ENCODE measurements at places on chromosomes 1 and 21.

GRCh38 chr21:33443194-33443593 is 36.6 kb downstream of the TMEM50B start:
- DNase-seq, result no peak

GRCh38 chr1:229432905-229433304 is 989 bp downstream of the ACTA1 start:
- no peak for DNase-seq

DNA sequence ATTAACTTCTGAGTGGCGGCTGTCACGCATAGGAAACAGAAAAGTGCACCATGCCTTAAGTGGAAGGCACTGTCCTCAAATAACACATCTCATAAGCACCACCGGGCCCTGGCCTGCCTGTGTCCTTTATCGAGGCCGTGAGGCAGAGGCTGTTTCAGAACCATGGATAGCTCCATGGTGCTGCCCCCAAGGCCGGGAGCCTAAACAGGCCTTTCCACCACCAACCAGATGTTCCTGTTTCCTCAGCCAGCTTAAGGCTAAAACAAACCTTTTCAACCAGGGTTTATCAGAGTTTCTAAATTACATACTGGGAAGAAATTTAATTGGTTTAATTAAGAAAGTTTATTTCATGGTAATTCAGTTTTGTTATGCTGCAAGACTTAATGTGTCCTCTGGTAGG is 114.4 kb downstream of the DMRTA2 start:
- DNase-seq, result no peak

GRCh38 chr1:7541629-7542028 is 229.5 kb upstream of the VAMP3 start:
- DNase-seq, result no peak

- DNase-seq, result no peak
These were observed 41.0 kb downstream of the CRYAA start for GRCh38 chr21:43209575-43210453.

DNA sequence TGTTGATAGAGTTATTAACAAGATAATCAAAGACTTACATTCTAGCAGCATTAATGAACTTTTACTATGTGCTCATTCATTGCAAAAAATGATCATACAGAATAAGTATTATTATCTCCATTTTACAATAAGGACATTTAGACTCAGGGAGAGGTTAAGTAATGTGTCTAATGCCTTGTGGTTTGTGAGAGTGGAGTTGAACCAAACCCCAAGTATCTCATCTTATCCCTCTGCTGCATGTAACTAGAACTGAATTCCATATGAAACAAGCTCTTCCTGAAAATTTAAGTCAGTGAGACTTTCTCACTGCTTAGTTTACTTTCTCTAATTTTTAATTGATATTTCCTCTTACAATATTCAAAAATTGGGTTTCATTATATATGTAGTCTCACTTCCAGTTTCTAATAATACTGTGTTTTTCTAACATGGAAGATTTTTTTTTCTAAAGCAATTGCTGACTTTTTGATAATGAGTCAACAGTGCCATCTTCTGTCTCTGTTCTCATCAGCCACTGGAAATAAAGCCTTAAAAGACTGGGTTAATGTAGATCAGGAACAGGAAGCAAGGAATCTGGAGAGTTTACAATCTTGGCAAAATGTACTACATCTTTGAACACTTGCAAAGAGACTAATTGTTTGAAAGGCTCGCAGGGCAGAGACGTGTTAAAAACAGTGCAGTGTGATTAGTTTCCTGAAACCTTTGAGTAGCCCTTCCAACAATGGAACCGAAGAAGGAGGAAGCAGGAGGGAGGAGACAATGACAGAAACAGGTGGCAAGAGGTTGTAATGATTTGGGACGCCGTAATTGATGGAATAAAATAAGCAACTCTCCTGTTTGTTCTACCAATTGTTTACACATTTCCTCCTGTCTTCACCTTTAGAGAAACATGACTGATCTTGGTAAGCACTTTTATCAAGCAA is 567.6 kb downstream of the MRPL39 start:
- no peak for DNase-seq

DNA sequence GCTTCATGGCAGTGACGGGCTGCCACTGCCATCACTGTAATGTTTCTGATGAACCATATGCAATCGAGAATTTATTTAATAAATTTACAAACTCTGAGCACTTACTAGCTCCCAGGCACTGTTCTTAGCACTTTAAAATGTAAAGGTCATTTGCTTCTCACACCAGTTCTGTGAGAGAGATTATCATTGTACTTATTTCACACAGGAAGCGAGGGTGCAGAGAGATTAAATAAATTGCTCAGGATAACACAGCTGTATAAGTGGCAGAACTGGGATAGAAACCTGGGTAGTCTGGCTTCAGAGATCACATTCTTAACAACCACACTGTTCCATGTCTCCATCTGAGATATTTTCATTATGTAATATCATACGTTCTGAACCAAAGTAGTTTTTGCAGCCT is 119.9 kb downstream of the MAST2 start:
- no peak for DNase-seq

- no peak for DNase-seq
These were observed 41.6 kb upstream of the AGL start for GRCh38 chr1:99808391-99809115.

DNA sequence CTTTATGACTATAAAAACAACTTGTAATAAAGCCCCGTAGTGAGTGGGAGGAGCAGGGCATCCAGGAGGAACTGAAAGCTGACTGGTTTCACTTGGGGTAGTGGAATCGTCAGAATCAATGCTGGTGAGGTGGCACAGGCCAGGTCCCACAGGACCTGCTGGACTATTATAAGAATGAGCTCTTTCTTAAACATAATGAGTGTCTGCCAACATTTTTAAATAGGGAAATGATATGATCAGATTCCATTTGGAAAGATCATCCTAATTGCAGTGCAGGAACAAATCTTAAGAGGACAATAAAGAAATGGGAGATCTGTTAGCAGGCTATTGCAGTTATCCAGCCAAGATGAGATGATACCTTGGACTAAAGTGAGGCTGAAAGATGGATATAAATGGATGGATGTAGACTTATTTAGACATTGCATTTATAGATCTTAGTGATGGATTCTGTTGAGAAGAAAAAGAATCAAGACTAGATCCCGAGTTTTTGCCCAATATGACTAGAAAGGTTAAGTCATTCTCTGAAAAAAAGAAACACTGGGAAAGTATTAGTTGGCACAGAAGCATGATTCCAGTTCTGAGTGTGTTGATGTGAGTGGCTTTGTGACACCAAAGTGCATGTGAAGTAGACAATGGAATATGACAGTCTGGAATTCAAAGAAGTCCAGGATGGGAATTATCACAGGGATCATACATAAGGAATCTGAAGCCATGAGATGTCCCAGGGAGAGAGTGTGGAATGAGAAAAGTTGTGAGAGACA is 153.3 kb upstream of the SGIP1 start:
- no peak for DNase-seq

- DNase-seq, result no peak
These were observed 59.8 kb downstream of the KDM1A start for GRCh38 chr1:23079025-23079424.

DNA sequence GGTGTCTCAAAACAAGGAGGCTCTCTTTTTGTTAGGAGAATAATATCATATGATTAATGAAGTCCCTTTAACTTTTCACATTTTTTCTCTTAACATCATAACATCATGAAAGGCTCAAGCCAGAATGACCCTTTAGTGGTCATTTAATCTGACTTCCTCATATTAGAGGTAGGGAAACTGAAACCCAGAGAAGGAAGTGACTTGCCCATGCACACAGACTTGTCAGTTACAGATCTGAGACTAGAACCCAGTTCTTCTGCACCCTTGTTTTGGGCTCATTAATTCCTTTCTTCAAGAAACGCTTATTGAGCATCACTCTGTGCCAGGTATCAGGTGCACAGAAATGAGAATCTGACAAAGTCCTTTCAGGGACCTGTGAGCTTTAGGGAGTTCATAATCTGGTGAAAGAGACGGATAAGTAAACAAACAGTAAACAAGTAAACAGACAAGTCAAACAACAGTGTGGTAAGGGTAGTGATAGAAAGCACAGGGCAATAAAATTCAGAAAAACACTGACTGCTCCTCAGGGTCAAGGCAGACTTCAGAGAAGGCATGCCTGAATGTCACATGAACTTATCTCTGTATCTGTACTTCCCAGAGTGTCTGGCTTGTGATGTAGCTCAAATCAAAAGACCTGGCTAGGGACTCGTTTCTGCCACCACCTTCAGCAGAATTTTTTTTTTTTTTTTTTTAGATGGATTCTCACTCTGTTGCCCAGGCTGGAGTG is 38.3 kb upstream of the OSBPL9 start:
- no peak for DNase-seq

DNA sequence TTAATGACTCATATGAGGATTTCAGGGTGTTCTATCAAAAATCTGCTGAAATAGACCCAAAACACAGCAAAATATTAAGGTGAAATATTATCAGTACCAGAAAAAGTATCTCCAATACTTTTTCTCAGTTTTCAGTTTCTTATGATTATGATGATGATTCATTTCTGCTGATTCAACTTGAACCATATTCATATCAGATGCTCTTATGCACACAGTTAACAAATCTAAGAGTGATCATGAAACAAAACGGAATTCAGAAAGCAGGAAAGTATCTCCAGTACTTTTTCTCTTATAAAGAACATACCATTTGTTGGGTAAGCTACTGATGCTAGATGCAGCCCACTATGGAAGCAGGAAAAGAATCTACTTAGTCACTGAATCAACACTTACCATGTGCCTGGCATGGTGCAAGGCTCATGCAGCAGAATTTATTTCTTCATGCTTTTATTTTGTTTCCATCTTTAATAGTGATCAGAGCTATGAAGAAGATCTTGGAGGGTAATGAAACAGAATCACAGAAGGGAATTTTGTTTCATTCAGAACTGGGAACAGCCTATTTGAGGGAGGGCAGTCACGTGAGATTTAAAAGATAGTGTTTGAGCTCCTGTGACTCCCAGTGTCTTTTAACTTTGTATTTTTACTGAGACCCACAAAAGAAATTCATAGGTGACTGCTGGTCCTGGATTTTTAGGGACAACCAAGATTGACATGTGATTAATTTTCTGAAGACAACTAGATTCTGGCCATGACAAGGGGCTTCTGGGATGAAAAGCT is 480.6 kb downstream of the SETD4 start:
- DNase-seq, result no peak

- no peak for DNase-seq
These were observed 21.0 kb downstream of the S100A10 start for GRCh38 chr1:151972542-151973248.

DNA sequence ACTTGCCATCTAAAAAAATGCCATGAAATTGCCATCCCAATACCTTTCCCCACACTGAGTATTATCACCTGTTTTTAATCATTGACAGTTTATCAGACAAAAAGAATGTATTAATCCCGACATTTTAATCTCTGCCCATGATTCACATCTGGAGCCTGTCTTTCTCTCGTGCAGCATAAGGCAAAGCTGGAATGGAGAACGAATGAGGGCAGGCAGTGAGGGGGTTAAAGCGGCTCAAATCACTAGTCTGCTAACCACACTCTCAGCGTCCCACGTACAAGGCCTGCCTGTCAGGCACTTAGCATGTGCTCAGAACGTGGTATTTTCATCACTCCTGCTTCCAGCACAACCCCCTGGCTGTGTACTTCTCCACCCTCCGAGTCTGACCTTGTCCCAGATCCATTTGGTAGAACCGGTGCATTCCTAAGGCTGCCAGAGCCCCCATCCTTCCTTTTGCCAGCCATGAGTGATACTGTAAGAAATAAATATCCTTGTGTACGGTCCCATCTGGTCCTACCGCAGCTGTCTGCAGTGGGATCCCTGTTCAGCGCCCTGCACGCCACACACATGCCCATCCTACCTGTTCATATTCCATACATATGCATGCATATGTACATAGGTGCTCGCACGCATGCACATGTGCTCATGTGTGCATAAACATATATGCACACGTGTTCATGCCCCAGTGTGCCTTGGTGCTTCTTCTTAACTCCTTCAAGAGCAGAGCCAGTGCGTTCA is 34.6 kb upstream of the FHAD1 start:
- no peak for DNase-seq

DNA sequence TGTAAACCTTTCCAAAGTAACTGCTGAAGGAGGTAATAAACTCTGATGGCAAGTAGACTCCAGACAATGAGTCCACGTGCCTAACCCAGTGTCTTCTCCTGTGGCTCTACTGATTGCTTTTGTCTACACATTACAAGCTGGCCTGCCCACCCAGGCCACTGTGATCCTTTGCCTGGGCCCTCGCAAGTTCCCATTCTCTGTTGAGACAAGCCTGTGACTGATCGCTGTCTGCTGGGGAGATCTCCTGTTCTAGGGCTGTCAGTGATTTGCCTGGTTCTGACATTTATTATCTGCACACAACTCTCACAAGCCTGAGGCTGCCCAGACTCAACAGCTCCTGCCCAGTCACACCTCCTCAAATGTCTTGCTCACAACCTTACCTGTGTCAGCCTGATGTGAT is 81.4 kb downstream of the CYYR1 start:
- no peak for DNase-seq

DNA sequence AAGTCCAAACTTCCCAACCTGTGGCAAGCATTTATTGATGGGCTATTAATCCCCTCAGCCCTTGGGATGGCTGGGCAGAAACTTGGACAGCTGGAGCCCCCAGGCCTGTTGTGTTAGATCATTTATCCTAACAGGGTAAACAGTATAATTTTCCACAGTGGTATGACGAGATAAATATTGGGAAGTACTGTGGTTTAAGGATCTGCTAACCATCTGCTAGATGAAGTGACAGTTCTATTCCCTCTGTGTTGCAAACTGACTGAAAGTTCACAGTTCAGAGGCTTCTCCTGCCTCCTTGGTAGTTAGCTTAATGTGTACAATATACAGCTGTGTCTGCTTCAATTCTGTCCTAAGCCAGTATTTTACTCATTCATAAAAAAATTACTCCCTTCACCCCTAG is 127.5 kb upstream of the CHODL start:
- no peak for DNase-seq

GRCh38 chr21:34881421-34881820 is 167.7 kb downstream of the RUNX1 start:
- no peak for DNase-seq
